ENCODE measurements at places on chromosomes 3 and 15. TPM values are rescaled to one million over a fixed set of nuclear protein-coding genes. Genes with fewer than 3 reads are reported as not detected.
A peak's percentile ranks its signal among the peaks of the same experiment; 100 is the strongest.

- H3K27ac ChIP-seq, result no peak overlapping the region
- DNase-seq, result no peak
- no peaks in the 10 kb centered on the region for H3K27me3 ChIP-seq
- H3K36me3 ChIP-seq, result no peaks in the 10 kb centered on the region
- no peak overlapping the region for H3K4me3 ChIP-seq
These were observed 24.0 kb upstream of the CHCHD6 start for GRCh38 chr3:126679831-126680666.

GRCh38 chr3:5874931-5875341 lies 687.4 kb downstream of the EDEM1 start:
- H3K36me3 ChIP-seq, result no peaks in the 10 kb centered on the region
- no peak for DNase-seq
- H3K27ac ChIP-seq, result no peak overlapping the region
- no peak overlapping the region for H3K4me3 ChIP-seq
- H3K27me3 ChIP-seq, result no peaks in the 10 kb centered on the region
- no peaks in the 10 kb centered on the region for H3K4me1 ChIP-seq

DIS3L gene
- 25.6 TPM for total RNA-seq

DNA sequence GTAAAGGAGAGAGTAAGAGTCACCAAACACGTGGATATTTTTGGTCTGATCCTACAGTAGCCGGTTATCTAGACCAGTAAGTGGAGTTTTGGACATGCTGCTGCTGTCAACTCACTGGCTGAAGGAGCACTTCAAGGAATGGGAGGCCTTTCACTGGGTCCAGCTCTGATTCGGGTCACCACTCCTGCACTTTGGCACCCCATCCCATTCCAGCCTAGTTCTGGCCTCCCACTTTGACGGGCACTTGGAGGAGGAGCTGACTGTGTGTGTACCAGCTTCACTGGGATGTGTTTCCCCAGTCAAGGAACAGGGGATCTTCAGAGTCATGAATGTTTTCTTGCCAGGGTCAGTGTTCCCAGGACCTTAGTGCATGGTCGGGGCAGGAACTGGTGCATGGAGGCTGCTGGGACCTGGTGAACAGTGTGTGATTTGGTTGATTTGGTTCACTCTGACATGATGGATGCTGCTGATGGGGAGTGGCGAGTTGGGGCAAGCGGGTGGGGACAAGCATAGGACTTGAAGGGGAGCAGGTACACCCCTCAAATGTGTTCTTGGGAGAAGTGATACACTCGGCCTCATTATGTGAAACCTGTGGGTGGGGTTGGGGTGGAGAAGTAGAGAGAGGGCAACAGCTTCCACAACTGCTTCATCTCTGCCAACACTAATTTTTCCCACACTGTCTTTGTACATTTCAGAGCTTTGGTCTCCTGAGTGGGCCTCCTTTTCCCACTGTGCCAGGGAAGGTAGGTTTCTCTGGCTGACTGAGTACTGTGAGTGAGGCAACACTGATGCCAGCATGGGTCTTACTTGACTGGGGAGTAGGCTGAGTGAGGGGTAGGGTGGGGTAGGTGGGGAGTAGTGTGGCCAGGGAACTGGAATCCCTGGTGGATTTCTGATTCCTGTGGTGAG lies 64.0 kb downstream of the RGMA start:
- no peaks in the 10 kb centered on the region for H3K27me3 ChIP-seq
- no peaks in the 10 kb centered on the region for H3K36me3 ChIP-seq
- no peak for DNase-seq
- H3K4me1 ChIP-seq, result no peaks in the 10 kb centered on the region
- no peak overlapping the region for H3K4me3 ChIP-seq

DNA sequence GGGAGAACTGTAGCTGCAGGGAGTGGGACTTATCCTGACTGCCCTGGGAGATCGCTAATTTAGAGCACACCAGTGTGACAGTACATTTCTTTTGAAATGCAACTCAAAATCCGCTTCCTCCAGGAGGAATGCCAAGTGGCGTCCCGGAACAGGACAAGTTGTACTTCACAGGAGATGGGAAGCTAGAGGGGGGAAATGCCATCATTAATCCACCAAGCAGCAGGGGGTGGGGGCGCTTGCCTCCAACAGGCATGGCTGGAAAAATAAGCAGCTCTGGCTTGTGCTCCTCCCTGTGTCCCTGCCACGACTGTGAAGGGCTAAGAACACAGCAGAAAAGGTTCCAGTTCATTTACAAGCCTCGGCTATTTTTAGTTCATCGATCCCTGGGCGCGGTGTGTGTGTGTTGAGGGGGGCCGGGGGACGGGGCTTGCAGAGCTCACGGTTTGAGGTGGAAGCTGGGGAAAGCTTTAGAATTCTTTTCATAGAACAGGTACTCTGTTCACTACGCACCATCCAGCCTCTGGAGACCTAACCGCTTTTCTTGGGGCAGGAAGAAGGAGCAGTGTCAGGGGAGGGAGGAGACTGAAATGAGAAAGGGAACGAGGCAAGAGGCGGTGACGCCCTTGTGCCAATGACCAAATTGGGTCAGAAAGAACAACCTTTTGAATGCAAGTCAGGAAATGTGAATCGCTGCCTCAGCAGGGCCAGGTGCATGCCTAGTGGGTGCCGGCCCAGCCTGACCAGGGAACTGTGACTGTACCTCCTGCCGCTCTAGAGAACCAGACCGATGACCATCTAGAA lies 51.8 kb upstream of the DGKG start:
- H3K27me3 ChIP-seq, result no peaks in the 10 kb centered on the region
- DNase-seq, result peak; percentile 65
- no peaks in the 10 kb centered on the region for H3K36me3 ChIP-seq

CLASP2 gene
- total RNA-seq, result 108 TPM

ISL2 gene
- not detected for total RNA-seq

- H3K4me1 ChIP-seq, result no peaks in the 10 kb centered on the region
- H3K36me3 ChIP-seq, result no peaks in the 10 kb centered on the region
- H3K27me3 ChIP-seq, result no peaks in the 10 kb centered on the region
These were observed 83.6 kb upstream of the SLCO3A1 start for GRCh38 chr15:91769894-91770293.

- no peak overlapping the region for H3K27ac ChIP-seq
- H3K36me3 ChIP-seq, result no peaks in the 10 kb centered on the region
- H3K27me3 ChIP-seq, result no peaks in the 10 kb centered on the region
These were observed 984.1 kb upstream of the GBE1 start for GRCh38 chr3:82745544-82745943.

DNA sequence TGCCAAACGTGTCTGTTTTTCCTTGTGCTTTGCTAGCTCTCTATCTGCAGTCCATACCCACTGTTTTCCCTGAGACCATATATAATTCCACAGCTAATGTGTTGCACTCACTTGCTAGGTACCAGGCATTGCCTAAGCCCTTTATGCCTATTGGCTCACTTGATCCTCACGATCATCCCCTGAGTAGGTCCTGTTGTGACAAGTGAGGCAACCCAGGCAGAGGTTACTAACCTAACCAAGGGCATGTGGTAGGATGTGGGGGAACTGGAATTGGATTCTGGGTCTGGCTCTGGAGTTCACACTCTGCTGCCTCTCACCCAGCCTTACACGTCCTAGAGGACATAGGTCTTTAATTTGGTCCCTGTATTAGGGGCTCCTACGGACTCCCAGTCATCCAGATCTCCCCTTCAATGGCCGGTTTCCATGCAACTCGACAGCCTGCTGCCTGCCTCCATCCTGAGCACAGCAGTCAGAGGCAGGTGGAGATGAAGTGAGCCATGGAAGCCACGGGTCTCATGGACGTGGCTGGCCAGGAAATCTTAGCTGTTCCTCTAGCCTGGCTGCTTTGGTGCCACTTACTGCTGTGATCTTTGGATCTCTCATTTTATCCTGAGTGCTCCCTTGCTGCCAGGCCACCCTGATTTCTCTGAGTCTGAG lies 38.9 kb upstream of the MYZAP start:
- H3K4me1 ChIP-seq, result no peaks in the 10 kb centered on the region
- no peaks in the 10 kb centered on the region for H3K36me3 ChIP-seq
- no peaks in the 10 kb centered on the region for H3K27me3 ChIP-seq
- DNase-seq, result no peak
- no peak overlapping the region for H3K4me3 ChIP-seq

DNA sequence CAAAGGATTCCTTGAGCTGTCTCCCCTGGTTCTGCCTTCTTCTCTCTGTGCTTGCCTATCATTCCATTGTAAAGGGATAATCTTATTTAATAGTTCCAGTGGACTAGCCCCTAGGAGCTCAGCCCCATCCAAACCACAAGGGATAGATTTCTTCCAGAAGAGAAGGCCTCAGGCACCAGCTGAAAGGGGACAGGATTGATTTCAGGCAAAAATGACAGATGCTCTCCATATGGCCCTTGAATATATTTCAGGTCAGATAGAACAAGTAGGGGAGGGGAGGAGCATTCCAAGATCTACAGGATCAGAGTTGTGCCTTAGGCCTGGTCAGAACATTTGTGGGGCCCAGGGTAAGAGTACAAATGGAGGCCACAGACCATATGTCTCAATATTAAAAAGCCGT lies 85.3 kb downstream of the RPLP1 start:
- no peaks in the 10 kb centered on the region for H3K27me3 ChIP-seq
- no peaks in the 10 kb centered on the region for H3K36me3 ChIP-seq
- no peak overlapping the region for H3K4me3 ChIP-seq
- no peaks in the 10 kb centered on the region for H3K4me1 ChIP-seq
- no peak overlapping the region for H3K27ac ChIP-seq
- no peak for DNase-seq

TERC gene
- total RNA-seq, result 530 TPM

- peak overlapping the region; percentile 21 for H3K4me3 ChIP-seq
- peaks cover 3% of the 10 kb centered on the region for H3K4me1 ChIP-seq
- no peak overlapping the region for H3K27ac ChIP-seq
- no peaks in the 10 kb centered on the region for H3K36me3 ChIP-seq
These were observed 5.1 kb downstream of the DUOX1 start for GRCh38 chr15:45134682-45135604.

SNTN gene
- total RNA-seq, result not detected

GRCh38 chr15:40338921-40339620 lies 1.7 kb downstream of the CCDC9B start:
- H3K27ac ChIP-seq, result peak overlapping the region; percentile 96
- peak; percentile 56 for DNase-seq
- H3K4me1 ChIP-seq, result peaks cover 26% of the 10 kb centered on the region

Measured in uterus (tissue), 4 donors.